ENCODE measurements at places on chromosomes 7 and 10.
A peak's percentile ranks its signal among the peaks of the same experiment; 100 is the strongest.

GRCh38 chr7:91412298-91412697 lies 148.1 kb downstream of the FZD1 start:
- DNase-seq: no peak

DNA sequence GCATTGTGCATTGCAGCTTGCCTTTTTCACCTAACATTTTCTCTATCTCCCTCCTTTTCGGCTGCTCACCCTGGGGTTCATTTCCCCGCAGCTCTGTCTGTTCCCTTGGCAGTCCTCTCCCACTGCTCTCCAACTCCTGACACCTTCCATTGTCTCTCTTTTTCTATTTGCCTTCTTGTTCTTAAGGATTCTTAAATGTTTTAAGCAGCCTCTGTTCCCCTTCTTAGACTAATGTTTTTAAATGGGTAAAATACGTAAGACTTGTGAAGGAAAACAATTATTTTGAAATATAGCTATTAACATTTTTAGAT lies 19.4 kb downstream of the BMPR1A start:
- DNase-seq: no peak

GRCh38 chr7:111047595-111047994 lies 43.3 kb upstream of the LRRN3 start:
- no peak for DNase-seq

- no peak for DNase-seq
These were observed 254.6 kb upstream of the SP8 start for GRCh38 chr7:21041252-21041651.

DNA sequence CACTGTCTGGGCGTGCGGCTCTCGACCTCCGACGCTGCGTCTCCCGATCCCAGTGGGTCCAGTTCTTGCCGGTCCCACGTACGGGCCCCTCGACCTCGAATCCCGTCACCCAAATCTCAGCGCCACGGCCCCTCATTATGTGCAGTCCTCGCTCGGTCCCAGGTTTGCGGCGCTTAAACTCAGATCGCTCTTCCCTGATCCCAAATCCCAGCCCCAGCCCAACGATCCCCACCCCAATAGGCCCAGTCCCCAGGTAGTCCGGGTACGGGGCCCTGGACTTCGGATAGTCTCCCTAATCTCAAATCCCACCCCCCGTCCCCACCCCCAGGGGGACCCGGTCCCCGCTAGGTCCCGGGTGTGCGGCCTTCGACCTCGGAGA lies 666 bp downstream of the HNRNPF start:
- no peak for DNase-seq

DNA sequence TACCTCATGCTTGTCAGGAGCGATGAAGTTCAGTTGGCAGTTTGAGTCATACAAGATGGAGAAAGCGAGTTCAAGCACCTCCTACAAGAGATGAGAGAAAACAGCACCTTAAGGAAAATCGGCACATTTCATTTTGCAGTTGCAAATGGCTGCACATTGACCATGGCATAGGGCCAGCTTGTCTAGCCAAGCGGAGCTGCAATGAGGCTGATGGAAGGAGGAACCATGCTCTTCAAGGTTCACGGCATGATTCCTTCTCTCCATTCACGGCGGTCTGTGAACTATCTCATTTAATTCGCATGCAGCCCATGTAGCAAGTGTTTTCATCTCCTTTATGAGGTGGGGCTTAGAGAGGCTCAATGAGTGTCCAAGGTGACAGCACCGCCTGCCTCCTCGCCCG lies 137.4 kb upstream of the AOAH start:
- DNase-seq: no peak

DNA sequence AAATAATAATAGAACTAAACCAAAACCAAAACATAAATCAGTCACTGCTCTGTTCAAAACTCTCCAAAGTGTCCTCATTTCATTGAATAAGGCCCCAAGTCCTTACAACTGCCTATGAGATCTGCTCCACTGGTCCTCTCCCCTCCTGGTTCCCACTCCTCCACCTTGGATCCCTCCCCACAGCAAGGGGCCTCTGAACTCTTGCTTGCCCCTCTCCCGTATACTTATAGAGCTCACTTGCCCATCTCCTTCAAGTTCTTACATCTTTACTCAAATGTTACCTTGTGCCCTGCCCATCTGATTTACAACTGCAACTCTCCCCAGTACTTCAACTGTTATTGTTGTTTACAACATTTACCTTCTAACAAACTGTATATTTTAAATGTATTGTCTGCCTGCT lies 819 bp downstream of the POLD2 start:
- no peak for DNase-seq

GRCh38 chr7:29806208-29806994 lies at the start of gene WIPF3:
WIPF3 (plus strand) TSS chr7:29806508; CDS start chr7:29834725, 28,217 bp downstream.
- no peak for DNase-seq

DNA sequence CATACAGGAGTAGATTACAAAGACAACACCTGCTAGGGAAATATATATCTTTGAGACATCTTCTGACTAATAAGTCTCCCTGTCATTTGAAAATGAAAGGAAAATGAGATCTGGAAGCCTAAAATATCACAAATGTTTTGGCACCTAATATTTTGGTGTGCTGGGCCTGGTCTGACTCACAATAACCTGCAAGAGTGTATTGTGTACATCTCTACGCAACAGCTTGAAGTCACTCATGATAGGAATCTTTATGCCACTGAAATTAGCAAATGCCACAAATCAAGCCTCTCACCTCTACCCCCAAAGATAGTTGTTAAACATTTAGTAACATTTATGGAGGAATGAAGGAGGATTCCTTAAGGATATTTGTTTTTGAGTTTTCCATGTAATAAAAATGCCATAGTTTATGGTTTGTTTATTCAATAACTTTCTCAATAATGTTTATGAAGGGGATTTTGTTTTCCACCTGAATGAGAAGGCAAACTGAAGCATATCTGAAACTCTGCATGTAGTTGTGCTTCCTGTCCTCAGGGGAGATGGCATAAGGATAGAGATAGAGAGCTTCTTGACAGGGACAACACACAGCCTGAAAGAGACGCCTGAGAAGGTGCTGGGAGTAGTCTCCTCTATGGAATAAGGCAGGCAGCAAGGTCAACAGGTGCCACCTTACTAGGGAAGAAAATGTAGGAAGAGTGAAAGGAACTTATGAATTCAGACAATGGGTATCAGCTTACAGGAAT lies 197.4 kb downstream of the AHR start:
- DNase-seq: no peak

- peak; percentile 63 for DNase-seq
These were observed 107.3 kb downstream of the SNX10 start for GRCh38 chr7:26398756-26399509.

- no peak for DNase-seq
These were observed 561.5 kb downstream of the DNAJB6 start for GRCh38 chr7:157898261-157898660.

GRCh38 chr7:44403775-44404174 lies 78.4 kb upstream of the CAMK2B start:
- DNase-seq: no peak

GRCh38 chr10:108684431-108684830 lies 1238.9 kb downstream of the XPNPEP1 start:
- DNase-seq: no peak

DNA sequence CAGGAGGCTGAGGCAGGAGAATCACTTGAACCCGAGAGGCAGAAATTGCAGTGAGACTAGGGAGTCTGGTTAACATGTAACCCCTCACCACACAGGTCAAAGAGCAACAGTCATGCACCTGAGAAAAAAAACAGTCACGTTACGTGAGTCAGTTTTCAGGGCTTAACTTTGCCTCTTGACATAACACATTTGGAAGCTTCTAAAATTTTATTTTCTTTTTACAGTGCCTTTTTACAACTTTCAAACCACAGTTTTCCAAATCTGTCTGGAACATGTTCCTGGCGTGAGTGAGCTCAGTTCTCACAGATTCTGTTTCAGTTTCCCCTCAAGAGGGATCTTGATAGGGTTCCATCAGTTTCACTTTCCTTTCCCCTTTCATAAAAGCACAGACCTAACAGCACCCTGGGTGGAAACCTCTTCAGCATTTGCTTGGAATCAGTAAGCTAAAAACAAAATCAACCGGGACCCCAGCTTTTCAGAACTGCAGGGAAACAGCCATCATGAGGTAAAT lies 4.4 kb downstream of the IFIT3 start:
- DNase-seq: peak; percentile 79

DNA sequence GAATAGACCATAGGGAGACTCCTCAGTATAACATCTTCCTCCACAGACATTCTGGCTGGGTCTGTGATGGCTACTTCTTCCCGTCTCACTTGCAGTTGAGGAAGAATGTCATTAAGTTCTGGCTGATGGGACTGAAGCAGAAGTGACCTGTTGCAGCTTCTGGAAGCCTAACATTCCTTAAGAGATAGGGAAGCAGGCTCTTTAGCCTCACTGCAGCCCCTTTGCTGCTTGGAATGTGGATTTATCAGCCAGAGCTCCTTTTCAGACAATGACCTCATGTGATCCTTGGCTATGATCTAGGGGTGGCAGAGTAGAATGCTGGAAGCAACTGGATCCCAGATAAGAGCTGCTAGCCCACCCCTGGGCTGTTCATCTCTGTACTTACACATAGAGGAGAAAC lies 142.5 kb downstream of the RNF216 start:
- peak; percentile 45 for DNase-seq

DNA sequence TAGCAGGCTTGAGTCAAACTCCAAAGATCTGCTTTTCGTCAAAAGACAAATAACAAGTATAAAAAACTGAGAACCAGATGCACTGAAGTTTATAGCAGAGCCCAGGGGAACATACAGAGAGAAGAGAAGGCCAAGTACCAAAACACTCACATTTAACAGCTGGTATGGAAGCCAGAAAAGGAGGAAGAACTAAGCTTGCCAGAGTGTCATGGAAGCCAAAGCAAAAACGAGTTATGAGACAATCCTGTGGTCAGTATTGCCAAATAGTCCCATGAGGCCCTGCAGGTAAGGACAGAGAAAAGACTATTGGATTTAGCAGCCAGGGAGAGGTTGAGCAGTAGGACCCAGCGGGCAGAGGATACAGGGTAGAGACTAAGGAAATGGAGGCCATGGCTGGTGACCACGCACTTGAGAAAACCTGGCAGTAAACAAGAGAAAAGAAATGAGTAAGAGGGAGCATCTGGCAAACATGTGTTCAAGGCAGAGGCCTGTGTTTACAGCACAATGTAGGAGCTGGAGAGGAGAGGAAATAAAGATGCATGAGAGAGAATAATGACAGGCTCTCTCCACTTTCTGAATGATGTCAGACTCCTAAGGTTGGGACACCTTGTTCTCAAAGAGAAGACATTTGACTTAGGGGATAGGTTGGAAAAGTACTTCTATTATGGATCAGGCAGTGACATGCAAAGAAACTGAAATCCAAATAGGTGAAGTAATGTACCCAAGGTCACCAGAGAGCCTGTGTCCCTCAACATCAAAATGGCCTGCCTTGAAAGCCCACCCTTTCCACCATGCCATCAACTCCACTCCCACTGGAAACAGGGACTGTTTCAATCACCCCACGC lies 9.1 kb downstream of the CREB3L2 start:
- DNase-seq: peak; percentile 54

DNA sequence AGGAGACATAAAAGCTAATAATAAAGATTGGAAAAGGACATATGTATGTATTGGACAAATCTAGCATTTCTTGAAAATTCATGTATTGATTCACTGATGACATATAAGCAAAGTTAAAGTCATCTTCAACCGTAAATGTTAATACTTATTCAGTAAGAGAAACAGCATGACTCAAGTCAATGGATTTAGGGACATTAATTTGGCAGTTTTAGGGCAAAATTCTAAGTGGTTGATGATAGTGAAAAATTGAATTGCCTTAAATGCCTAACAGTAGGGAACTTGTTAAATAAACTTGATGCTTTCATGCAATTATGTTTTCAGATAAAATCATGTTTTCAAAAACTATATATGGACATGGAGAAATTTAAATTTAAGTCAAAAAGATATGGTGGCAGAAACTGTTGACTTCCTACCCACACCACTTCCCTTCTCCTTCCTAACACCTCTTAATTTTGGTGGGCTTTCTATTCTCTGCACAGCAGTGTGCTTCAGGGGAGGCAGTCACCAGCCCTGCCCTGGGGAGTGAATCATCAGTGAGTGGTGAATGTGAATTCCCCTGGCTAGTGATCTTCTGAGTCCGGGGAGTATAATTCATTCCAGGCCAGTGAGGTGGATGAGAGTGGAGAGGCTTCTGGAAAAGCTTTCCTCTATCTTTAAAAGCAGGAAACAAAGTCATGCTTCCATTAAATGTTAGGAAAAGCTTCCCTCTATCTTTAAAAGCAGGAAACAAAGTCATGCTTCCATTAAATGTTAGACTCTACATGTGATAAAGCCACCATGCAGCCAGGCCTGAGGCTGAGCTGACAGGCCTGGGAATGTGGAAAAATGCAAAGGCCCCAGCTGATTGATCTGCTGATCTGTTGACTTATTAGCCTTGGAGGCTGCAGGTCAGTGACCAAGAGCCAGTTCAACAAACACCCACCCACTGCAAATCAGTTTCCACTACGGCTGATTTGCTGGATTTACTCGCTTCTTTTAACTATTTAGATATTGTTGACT lies 25.2 kb upstream of the ITGB1 start:
- DNase-seq: no peak

DNA sequence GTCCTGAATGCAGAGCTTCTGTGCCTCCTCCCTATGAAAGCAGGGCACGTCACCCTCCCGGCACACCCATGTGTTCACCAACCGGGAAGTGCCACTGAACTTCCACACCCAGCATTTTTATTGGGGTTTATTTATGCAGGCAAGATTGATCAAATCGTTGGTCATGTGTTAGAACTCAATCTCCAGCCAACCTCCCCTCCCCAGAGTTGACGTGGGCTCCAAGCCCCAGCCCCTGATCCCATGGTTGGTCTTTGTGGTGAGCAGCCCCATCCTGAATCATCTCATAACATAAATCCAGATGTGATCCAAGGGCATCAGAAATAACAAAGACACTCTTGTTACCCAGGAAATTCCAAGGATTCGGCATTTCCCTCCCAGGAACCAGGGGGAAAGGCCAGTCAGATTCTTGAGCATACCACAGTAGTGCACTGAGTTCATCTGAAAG lies 151.2 kb downstream of the TPST1 start:
- DNase-seq: no peak

DNA sequence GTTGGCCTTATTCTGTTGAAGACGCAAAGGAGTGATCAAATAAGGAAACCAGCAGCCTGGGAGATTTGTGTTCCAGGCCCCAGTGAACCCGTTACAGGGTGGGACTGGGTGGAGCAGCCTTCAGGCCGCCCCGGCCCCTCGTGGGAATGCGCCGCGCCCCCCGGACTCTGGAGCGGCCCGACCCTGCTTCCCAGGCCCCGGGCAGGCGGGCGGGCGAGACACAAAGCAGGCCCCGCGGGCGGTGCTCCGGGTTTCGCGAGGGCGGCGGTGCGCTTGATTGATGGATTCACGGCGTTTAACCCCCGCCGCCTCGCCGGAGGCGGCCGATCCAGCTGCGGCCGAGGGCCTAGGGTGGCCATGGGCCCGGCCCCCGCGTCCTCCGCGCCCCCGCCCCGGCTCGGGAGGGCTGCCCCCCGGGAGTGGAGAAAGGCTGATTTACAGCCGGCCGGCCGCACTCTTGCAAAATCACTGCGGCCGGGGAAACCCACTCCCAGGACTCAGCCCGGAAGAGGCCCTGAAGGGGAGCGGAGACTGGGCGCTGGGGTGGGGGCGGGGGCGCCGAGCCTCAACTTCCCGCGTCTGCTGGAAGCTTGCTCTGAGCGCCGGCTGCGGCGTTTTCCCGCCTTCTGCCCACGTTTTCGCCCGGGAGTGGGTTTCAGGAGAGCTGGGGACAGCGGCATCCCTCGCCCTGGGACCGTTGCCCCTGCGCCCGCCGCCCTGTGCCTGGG lies 299.6 kb upstream of the NFE2L3 start:
- DNase-seq: no peak

GRCh38 chr7:28573059-28573553 lies 160.8 kb downstream of the CREB5 start:
- DNase-seq: no peak

- no peak for DNase-seq
These were observed 28.1 kb upstream of the SGMS1 start for GRCh38 chr10:50651808-50652207.

Measured in erythroblast (primary cell).